ENCODE measurements at places on chromosomes 16 and 17.

- no peak for DNase-seq
These were observed 33.6 kb downstream of the FOXL1 start for GRCh38 chr16:86611941-86612340.

DNA sequence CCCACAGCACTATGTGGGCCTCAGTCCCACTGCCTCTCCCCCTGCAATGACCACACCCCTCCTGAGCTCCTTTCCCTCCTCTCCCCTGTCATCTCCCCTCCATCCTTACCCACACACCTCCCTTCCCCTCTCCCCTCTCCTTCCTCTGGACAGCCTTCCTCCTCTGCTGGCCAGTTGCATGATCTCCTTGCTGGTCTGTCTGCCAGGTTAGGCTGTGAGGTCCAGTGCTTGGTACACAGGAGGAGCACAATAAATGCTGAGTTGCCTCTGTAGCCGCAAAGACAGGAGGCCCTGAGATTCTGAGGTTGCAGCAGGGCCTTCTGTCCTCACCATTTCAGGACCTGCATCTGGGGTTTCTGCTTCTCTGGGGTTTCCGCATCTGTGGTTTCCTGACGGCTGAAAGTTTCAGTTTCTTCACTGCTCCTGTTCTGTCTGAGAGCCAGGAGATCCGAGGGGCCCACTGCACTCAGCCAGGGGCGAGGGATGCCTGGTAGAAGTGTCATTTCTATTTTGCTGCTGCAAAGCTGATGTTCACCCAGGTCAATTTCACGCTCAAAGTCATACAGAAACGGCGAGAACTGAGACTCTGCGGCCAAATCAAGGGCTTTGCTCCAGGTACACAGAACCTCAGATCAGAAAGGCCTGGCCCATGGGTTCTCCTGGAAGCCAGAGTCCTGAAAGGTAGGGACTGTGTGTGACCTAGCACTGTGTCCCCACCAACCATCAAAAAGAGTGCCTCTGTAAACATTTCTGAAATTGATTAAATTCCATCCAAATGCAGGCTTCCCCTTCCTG is 4.6 kb upstream of the SLC12A3 start:
- DNase-seq: peak; percentile 63

GRCh38 chr16:20799599-20799998 is 6.7 kb downstream of the ERI2 start:
- peak; percentile 3 for DNase-seq

DNA sequence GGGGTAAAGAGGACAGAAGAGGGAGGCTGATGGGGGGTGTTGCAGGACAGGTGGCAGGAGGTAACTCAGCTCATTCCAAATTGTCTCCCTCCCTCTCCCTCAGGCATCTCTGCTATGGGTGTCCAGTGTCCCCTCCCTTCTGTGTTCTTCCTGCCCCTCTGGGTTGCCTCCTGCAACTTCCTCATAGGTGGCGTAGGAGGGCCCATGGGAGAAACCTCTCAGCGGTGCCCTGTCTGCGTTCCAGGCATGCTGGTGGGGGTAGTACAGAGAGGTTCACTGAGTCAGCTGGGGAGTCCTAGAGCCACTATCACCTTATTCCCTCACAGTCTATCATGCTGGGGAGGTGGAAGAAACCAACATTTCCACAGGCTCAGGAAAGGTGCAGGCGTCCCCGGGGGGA is 14.7 kb upstream of the ODF4 start:
- no peak for DNase-seq

DNA sequence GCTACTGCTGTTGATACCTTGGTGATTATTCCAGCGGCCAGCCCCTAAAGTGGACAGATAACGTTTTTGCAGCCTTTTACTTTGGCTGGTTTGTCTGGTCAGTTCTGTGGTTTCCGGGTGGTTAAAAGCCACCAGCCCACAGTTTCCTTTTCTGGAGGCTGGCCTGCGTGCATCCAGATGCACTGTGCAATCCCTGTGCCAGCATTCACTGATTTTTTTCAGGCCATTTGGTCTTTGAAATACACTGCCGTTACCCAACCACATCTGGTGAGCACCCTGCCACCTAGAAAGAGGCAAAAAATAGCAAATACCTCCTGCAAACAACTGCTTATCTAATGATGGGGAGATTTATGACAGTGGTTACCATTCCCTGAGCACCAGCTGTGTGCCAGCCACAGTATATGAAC is 797 bp downstream of the NUDT7 start:
- peak; percentile 20 for DNase-seq

DNA sequence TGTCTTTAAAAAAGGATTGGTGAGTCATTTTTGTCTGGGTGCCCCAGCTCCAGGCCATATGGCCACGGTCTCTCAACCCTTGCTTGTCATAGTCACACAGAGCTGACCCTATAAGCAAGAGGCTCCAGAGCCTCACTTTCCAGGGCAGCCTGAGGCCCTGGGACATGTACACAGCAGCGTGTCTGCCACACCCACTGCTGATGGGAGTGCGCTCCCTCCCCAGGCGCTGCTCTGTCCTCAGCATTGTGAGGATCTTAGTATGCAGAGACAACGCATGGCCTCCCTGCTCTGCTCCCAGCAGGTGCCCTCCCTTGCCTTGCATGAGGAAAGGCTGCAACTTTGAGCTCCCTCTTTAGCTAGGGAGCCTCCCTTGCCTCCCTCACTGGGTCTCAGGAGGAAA is 80.8 kb upstream of the CRHR1 start:
- no peak for DNase-seq

- DNase-seq: no peak
These were observed 4.5 kb upstream of the MEIOB start for GRCh38 chr16:1876468-1876867.

DNA sequence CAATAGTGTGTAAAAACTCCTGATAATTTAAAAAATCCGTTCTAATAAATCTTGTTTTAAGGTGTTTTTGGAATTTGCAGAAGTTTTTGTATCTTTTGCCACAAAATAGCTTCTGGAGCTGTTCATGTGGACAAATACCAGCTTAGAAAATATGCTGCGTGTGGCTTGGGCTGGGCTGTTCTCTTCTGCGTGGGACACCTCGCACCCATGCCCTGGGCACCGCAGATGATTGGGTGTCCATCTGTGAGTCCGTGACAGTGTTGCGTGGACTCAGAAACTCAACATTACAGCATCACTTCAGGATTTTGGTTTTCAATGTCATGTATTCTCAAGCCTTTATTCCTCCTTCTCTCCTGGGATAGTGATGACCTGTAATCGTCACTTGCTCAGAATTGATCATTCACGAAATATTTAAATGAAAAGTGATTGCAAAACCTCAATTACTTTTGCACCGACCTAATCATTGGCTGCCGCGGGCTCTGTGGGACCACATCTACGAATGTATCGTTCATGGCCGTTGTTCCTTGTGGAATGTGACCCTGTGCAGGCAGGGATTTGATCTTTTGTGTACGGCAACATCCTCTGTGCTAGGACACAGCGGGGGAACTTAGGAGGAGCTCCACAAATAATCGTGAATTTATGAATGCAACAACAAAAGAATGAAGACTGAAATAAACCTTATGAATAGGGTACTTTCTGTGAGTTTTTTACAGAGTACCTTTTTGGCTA is 210.3 kb upstream of the FOXF1 start:
- no peak for DNase-seq

DNA sequence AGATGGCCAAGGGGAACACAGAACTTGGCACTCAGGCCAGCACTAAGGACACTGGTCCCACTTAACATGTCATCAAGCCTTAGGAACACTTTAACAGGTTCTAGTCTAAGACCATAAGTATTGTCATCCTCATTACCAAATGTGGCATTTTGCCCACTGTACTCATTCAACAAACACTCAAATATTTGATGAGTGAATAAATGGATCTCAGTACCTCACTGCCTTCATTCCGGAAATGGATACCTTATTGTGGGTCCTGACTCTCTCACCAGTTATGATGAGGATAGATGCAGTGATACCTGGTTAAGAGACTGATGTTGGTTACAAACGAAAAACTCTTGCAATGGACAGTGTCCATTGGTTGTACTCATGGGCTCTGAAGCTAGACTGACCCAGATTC is 455.2 kb upstream of the DYNLRB2 start:
- no peak for DNase-seq

DNA sequence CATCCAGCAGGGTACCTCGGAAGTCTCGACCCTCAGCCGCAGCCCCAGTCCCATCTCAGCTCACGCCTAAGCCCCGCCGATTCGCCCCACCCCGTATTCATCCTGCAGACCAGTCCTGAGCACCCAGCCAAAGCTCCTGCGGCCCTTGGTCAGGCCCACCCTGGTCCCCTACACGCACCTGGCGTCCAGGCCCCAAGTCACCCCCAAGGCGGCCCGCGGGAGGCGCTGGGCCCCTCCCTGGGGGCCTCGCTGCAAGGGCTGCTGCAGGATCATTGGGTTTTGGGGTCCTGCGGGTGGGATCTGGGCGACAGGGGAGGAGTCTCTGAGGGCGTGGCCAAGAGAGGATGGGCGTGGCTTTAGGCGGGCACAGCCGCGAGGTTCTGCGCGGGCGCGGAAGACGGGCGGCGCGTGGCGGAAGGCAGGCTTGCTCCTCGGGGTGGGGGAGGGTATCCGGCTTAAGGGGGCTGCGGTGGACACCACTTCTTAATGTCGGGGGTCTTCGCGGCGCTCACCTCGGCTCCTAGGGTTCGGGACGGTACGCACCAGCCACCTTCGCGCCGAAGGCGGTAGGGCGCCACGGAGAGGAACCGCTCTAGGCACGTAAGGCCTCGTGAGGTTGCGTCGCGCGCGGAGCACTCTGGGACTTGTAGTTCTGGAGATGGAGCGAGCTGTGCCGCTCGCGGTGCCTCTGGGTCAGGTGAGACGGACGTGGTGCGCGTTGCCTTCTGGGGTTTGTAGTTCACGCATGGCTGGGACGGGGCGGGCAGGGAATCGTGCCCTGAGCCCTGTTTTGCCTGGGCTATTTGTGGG is at the start of the genes HCFC1R1 and THOC6:
Gene HCFC1R1 (minus strand): TSS at position 274 of the 810 bp plus-strand sequence. CDS start 1 bp downstream, at position 273.
Gene THOC6 (plus strand): TSS at position 367 of the 810 bp plus-strand sequence. CDS start 292 bp downstream, at position 659.
- peak; percentile 96 for DNase-seq

DNA sequence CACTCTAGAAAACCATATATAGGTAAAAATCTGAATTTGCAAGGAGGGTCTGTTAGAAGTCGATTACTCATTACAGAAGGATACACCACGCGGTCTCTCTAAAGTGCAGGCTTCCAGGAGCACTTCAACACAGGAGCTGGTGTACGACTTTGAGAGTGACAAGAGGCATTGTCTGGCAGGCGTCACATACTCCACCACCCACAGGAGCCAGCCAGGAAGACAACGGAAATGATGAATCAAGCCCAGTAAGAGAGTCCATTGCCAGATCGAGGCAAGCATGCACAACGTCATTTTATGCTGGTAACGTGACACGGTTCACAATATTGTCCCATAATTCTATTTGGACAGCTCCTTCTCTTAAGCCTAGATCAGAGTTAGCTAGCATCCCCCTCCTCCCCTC is 15.0 kb upstream of the CACNG4 start:
- DNase-seq: no peak

GRCh38 chr17:75125984-75126383 is 5.6 kb downstream of the NT5C start:
- no peak for DNase-seq

DNA sequence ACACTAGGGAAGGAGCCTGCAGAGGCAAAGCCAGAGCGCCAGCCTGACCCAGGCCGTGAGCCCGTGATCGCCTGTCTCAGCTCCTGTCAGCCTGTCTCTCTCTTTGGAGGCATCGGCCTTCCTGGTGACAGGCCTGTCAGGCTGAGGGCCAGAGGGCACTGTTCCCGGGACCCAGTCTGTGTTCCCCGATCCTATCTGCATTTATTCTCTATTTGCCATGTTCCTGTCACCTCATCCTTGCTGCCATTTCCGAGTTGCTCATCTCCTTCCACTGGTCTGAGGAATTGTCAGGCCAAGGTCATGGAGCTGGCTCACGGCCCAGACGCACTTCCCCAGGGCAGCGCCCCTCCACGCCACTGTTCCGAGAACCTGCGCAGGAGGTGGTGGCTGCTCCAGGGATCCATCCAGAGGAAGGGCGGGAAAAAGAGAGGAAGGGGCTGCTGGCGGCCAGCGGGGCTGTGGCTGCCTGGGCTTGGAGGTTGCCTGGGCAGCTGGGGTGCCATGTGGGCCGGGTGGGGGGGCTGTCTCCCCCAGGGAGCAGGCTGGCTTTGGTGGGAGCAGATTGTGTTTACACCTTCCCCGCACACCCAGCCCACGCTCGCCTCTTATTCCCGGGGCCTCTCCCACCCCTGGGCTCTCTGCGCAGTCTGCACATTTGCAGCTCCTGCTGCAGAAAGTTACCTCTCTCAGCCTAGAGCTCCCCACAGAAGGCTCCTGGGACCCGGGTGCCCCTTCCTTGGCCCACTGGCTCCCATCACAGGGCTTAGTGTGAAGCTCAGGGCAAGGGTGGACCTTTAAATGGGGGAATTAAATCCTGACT is 4.9 kb downstream of the PRCD start:
- DNase-seq: no peak

DNA sequence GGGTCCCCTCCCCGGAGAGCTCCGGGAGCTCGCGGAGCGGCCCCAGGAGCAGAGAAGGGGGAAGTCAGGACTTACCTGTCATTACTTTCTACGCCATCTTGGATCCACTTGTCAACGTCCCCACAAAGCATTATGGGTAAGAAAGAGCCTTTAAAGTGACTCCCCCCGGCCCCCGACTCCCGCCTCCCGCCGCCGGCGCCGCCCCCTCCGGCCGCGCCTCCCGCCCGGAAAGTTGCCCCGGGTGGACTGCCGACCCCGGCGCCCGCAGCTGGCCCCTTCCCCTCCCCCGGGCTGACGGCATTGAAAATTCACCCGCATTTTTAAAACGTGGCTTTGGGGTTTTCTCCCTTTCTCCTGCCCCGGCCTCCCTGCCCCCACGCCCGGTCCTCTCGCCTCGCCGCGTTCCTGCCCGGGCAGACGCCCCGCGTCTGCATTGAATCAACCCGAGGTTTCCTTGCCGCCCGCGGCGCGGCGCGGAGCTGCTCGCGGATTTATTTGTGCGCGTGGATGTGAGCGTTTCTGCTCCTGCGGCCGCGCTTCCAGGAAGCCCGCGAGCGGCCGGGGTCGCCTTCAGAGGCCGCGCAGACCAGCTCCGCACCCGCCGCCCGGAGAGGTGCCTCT is at the start of gene HELZ:
Gene HELZ (minus strand): TSS at position 124 of the 621 bp plus-strand sequence. CDS start 26,392 bp downstream, outside the sequence.
- peak; percentile 84 for DNase-seq

DNA sequence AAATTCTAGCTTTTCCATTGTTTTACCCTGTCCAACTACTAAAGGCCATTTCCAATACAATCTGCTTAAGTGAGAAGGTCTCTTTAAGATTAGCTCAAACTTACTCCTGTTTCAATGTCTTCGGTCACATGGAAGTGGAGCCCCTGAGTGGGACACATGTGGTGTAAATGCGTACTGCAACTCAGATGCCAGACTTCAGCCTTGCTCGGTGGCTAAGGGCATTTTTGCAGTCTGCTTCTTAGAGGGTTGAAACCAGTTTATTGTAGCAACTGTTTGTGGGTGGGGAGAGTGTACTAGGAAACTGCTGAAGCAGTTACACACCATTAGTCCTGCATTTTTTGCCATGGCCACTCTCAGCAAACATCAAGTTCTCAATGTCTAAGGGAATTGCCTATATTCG is 140.6 kb downstream of the PARN start:
- DNase-seq: no peak

DNA sequence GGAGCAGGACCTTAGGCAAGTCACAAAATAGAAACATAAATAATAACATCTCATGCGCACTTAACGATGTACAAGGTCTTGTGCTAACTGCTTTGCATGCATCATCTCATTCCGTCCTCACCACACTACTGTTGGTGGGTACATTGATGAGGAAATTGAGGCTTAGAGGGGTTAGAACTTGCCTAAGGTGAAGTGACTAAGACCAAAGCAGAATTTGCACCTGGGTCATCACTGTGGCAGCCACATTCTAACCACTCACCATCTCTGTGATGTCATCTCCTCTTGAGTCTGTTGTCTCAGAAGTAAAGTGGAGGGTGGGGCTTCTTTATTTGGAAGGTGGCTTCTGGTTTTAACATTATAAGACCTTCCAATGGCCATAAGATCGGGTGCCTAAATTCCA is 20.4 kb upstream of the TRIM25 start:
- DNase-seq: no peak

Data from CD4-positive, alpha-beta T cell treated with Interleukin-12 subunit alpha and Interleukin-12 subunit beta, for 1 hour (primary cell).